ENCODE measurements at places on chromosomes 13 and 19.
A peak's percentile ranks its signal among the peaks of the same experiment; 100 is the strongest.

- no peak for DNase-seq
Observed at GRCh38 chr19:48779636-48780035, 24.3 kb downstream of the FGF21 start.

DNA sequence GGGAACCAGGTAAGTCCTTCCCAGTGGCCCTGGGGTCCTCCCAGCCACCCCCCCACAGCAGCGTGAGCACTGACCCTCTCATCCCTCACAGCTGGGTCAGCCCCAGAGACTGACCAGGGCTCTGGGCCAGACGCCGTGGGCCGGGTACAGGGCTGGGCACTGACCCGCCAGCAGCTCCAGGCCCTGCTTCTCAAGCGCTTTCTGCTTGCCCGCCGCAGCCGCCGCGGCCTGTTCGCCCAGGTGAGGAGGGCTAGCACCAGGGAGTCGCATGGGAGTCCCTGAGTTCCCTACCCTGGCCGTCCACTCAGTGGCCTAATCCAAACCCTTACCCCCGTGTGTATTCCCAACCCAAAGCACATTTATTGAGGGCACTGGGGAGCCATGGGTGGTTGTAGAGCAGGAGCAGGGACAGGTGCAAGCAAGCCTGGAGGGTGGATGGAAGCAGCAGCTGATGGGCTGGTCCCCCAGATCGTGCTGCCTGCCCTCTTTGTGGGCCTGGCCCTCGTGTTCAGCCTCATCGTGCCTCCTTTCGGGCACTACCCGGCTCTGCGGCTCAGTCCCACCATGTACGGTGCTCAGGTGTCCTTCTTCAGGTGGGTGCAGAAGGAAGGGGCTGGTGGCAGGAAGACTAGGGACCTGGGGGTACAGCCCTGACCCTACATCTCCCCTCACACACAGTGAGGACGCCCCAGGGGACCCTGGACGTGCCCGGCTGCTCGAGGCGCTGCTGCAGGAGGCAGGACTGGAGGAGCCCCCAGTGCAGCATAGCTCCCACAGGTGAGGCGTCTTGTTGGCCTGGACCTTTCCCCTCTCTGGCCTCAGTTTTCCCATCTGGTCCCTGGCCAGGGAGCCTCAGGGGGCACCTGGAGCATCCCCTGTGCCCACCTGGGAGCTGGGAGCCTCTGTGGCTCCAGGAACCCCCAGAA is 12.6 kb upstream of the ARHGAP45 start:
- DNase-seq, result no peak

DNA sequence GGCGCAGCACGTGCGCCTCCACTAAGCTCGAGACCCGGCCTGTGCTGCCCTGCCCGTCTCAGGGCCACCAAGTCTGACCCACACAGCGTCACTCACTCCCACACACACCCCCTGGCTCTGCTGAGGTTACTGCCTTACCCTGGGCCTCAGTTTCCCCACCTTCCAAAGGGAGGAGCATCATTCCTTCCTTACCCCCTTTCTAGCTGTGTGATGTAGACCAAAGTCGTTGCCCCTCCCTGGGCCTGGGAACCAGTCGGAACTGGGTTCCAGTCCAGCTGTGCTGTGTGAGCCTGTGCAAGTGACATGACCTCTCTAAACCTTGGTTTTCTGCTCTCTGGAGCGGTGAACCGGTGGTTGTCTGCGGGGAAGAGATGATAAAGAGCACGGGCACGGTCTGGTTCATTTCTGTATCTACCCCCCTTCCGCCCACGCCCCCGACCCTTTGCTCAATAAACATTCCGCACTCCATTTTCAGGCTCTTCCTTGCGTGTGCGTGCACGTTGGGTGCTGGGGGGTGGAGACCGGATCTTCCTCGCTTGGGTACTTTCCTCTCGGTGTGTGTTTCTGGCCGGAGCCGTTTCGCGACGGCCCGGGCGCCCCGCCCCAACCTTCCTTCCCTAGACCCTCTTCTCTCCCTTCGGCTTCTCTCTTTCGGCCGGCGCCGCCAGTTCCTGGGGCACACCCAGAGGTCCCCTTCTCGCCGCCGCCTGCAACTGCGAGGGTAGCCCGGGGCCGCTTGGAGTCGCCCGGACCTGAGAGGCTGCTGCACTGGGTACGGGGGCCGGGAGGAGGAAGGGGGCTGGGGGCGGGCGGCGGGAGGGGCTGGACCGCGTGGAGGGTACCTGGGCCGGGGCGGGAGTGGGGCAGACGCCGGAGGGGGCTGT is at the start of gene ZNF581:
ZNF581 (plus strand) TSS at position 647 of the 884 bp plus-strand sequence. CDS start 923 bp downstream, outside the sequence.
- DNase-seq, result peak; percentile 83

DNA sequence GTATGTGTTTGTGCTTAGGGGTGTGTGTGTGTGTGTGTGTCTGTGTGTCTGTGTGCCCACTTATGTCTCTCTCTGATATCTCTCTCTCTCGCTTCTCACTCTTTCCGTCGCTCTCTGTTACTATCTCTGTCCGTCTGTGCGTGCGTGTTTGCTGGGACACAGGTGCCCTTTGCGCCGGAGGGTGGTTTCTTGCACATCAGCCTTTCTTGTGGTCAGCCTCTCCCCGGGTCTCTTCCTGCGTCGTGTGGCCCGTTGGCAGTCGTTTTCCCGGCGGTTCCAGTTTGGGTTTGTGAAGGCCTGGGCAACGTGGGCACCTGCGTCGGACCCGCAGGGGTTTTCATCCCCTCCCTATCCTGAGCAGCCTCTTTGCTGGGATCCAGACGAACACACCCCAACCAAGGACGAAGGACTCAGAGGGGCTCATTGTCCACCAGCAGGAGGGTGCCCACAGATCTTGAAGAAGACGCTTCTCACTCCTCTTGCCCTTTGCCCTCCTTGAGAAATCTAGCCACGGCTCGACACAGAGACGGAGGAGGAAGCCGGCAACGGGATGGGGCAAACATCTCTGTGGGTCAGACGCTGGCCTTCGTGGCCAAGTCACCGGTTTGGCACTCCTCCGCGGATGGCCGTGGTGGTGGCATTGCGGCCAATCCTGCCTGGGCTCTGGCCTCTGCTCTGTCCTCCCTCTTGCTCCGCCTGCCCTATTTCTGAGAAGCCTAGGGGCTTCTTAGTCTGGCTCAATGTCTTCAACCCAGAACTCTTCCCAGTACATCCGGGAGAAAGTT is 52.3 kb downstream of the ZNF146 start:
- DNase-seq, result no peak

GRCh38 chr19:2461751-2462634 is 5.2 kb upstream of the LMNB2 start:
- peak; percentile 64 for DNase-seq

DNA sequence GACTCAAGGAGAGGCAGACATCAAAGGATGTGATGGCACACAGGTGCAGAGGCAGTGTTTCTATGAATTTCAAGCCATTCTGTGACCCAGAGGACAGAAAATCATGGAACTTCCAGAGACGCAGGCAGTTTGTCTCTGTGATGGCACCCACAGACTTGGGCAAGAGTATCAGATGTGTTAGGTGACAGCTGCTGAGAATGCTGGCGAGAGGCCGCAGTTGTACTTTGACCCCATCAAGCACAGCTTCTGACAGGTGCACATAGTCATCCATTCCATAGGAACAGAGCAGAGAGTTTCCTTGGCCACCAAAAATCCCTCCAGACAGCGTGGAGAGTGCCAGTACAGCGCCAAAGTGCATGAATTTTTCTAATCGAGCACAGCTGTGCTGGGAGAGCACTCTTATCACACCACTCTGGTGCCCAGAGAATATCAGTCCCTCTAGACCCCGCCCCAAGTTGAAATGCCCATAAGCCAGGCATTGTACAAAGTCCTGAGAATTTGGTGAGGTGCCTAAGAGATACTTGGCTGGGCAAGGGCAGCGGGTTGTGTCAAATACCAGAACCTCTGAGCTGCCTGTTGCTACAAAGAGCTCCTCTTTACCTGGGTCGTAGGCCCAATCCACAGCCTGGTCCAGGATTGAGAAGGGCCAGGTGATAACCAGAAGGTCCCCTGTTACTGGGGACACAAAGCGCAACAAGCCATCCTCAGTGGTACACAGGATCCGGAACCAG is 12.4 kb downstream of the WDR87 start:
- DNase-seq, result no peak

GRCh38 chr19:30566681-30567420 is 194.7 kb downstream of the ZNF536 start:
- no peak for DNase-seq

- no peak for DNase-seq
Observed at GRCh38 chr19:9981406-9982260, 28.7 kb downstream of the COL5A3 start.

- peak; percentile 75 for DNase-seq
Observed at GRCh38 chr19:17784201-17785008, 10.5 kb upstream of the B3GNT3 start.

GRCh38 chr13:81987159-81987558 is 1646.2 kb upstream of the SPRY2 start:
- no peak for DNase-seq
